ENCODE measurements at places on chromosomes 5 and 9.

DNA sequence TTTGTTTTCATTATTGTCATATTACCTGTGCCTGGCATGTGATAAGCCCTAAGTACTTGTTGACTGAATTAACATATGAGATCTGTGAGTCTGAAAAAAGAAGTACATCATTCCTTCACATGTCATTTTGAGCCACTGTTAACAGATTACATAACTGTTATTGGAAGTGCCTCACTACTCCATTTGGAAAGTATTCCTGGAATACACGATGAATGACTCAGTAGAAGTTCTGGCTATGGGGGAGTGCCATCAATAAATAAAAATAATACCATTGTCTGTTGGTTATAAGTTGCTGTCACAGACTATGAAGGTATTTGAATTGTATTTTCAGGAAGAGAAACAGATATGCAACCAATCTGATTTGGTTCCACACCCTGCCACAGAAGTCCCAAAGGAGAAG lies 12.9 kb downstream of the NIPSNAP3B start:
- no peak for DNase-seq

DNA sequence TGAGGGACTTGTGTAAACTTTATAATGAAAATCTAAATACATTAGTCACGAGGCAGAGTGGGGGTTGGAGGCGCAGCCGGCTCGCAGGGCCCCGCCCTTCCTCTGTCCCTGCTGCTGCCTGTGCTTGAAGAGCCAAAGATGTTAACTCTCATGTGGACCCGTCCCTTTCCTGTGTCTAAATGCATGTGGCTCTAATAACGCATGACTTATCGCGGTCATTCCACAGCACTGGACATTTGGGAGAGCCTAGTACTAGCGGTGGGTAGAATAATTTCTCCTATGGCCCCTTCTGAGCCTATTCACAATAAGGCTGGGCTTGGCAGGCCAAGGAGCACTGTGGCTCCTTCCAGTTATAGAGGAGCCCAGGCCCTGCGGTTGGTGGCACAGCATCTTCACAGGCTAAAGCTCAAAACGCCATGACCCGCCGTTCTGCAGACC lies 82.3 kb upstream of the SIMC1 start:
- no peak for DNase-seq

DNA sequence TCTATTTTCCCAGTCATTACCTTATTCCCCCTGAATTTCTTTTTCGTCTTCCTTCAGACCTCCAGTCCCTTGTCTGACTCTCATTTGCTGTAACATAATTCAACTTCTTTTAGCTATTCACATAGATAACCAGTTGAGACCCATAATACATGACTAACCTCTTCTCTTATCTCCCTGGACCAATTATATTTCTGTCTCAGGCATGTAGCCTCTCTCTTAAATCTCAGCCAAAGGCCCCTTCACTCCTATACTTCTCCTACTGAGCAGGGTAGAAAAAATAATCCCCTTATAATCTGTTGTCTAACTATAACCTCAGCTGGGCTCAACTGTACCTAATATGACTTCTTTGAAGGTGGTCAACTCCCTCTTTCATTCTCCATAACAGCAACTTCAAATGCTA lies 20.9 kb downstream of the RANBP6 start:
- no peak for DNase-seq

DNA sequence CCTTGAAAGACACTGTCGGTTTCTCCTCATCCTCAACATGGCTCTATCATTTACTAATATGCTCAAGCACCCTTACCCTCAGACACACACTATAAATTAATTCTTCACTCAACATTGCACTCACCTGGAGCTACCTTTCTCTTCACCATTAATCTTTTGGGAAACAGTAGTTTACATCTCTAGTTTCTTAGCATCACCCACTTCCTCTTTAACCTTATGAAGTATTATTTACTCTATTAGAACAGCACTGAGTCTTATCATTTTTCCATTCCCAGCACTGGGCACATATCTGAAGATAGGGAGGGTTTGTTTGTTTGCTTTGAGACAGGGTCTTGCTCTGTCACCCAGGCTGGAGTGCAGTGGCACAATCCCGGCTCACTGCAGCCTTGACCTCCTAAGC lies 213.5 kb downstream of the SMARCA2 start:
- DNase-seq, result no peak

DNA sequence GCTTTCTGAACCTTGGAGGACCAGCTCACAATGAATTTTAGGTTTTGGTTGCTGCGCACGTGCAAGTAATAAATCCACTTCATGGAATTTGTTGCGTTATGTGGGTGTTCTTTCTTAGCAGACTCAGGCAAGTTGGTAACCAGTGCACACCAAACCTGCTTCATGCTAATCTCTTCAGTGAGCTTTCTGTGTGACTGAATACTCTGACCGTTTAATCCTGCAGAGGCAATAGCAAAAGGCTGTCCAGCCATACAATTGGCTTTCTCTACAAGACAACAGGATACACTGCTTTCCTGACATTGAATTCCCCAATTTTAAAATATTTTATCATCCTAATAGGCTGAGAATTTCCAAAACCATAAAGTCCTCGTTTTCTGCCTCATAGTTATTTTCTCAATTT lies 10.3 kb downstream of the UGT3A2 start:
- no peak for DNase-seq

DNA sequence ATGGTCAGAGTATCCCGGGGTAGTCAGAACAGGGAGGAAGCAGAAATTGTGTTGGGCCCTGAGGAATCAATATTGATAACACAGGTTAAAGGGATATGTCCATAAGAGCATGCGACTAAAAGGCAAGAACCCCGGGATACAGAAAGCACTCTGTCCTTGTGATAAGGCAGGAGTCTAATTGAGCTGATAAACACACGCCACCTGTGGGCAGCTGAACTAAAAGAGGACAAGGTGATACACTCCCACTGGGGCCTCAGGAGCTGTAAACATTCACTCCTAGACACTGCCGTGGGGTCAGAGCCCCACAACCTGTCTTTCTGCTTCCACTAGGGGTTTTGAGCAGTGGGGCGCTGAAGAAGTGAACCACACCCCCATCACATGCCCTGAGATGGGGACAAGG lies 144.7 kb upstream of the MPDZ start:
- no peak for DNase-seq

DNA sequence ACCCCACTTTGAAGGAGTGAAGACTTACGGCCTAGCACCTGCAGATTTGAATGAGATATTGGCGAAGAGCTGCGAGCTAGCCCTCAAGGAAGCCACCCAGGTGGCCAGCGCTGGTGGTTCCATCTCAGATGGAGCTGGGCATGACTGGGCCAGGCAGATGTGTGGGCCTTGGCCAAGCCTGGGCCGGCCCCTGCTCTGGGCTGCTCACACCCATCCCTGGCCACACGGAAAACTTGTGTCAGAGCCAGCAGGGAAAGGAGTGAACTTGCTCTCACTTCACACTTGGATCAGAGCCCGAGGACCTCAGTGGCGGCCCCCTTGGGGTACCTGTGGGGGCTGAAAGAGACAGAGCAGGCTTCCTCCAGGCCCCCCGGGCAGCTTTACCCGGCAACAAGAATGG lies 44.2 kb downstream of the ROPN1L start:
- DNase-seq, result no peak

GRCh38 chr5:181223729-181224389 lies 778 bp downstream of the TRIM41 start:
- no peak for DNase-seq

DNA sequence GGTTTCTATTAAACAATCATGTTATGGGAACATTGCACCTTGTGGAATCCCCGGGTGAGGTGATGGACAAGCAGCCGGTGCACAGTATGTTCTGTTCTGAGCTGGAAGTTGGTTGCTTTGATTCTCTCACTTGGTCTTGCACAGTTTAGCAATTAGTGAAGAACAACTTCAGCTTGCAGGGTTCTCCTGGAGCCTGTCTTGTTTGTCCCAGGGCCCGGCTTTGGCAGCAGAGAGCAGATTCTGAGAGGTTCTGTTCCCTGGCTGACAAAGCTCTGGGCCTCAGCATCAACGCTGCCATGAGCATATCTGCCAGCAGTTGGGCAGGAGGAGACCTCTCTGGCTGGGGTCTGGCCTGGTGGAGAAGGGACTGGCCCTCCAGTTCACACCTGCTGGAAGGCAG lies 16.9 kb downstream of the GADD45G start:
- no peak for DNase-seq

DNA sequence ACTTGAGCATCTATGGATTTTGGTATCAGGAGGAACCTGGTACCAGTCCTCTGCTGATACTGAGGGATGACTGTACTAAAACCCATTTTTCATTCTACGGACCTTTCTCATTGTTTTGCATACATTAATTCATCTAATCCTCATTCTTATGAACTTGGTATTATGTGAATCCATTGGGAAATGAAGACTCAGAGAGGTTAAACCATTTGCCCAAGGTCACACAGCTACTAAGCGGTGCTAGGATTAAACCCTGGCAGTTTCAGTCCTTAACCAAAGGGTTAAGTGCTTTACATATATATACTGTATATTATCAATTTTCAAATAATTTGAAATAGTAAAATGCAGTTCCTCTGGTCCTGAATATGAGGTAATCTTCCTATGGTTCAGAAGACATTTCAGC lies 3.8 kb downstream of the CAMLG start:
- no peak for DNase-seq

- no peak for DNase-seq
Measured at GRCh38 chr9:15104826-15105420, 194.7 kb upstream of the FREM1 start.

DNA sequence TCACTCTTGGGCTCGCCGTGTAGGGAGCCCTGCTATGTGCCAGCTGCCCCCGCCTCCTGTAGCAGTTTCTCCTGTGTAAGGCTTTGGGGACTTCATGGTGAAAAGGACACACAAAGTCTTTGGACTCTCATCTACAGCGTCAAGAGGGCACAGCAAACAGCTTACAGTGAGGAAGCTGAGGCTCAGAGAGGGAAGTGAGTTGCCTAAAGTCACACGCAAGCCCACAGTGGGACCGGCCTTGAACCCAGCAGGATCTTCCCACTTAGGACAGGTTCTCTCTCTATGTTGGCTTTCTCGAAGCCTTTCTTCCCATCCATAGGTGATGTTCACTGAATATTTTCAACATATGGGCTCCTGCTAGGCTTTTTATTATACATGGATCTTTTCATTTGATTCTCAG lies 9.8 kb upstream of the PRRX2 start:
- DNase-seq, result no peak

- DNase-seq, result no peak
Measured at GRCh38 chr5:143402553-143403333, 743 bp downstream of the NR3C1 start.

DNA sequence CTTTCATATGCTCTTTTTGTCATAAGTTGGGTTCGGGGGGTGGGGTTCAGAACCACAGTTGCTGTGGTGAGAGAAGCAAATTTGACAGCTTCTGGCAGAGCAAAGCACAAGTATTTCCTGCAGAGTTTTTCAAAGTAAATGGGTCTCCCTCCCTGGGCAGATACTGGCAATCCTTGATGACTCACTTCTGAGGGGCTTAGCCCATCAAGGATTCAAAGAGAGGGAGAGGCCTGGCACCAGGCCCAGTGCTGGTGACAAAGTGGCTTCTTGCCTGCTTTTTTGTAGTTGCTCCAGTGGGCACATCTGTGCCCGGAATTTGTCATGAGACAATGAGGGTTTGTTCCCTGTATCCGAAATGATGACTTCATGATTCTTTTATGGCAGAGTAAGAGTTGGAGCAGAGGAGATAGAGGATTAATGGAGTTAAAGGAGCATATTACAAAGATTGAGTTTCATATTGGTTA lies 46.6 kb upstream of the TNC start:
- peak; percentile 19 for DNase-seq

DNA sequence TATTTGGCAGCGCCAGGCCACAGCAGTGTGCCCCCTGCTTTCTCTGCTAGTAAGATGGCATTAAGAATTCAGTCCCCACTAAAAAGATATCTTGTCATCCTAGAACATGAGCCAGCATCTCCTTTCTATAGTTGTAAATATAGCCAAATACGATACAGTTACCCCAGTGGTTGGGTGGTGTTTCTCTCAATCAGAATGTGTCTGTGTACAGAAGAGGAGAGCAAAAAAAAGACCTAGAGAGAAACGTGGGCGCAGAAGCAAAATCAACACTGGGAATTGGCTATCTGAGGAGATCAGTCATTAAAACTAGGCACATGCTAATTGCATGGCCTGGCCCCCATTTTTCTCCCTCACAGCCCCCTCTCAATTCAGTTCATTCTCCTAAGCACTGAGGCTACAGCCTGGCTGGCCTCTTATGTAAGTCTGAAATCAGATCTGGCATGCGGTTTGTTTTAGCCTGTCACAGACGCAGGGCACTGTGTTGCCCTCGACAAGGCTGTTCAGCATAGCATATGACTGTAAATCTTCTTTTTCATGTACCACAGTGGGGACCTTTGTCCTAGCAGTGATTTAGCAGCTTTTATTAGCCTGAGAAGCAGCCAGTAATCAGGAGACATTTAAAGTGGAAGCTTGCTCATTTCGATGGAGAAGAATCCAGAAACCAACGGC lies 57.8 kb downstream of the RORB start:
- DNase-seq, result no peak

DNA sequence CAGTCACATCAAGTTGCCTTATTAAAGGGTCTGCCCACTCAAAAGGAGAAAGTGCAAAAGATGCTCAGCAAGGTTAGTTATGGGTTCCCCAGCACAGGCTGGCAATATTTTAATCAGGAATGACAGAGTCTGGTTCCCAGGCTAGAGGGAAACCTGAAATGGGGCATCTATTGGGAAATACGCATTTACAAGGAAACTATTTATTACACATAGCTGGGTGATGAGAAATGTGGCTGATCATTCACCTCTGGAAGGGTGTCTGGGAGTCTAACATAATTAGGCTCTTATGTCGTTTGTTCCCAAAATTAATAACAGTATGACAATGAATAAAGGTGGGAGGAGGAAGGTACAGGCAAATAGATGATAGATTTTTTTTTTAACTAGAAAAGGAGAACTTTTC lies 314.7 kb downstream of the ENC1 start:
- peak; percentile 37 for DNase-seq

DNA sequence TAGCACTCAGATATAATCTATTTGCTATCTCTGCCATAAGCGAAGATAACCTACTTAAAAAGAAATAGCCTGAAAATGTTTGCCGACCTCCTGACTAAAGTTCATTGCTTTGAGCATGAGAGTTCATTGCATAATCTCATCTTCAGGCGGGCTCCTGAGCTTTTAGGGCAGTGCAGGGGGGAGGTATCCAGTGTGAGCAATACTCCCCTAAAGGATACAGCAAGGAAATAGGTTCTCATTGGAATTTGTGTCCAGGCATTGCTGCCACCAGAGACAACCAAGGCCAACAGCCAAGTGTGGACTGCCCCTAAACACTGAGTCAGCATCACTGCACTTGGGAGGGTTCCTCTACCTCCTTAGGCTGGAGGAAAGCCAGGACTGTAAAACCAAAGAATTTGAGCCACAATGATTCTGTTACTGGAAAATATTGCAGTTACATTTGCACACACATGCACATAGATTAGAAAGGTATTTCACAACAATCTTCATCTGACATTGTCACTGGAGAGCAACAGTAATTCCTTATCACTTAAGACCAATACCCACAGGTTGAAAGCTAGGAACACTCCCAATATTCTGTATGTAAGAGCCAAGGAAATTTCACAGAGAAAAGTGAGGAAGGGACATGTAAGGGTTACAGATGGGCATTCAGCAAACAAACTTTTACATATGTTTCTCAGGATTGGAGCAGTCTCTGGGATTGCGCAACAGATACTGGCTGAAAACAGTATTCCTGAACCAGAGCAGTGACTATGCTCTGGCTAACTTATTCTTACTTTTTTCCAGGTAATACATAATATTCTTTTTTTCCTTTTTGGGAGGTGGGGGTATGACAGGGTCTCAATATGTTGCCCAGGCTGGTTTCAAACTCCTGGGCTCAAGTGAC lies 98.6 kb upstream of the TLE1 start:
- DNase-seq, result peak; percentile 91

All from HS-5 (cell line).